ENCODE measurements at places on chromosomes 2 and 18.
A peak's percentile ranks its signal among the peaks of the same experiment; 100 is the strongest.

DNA sequence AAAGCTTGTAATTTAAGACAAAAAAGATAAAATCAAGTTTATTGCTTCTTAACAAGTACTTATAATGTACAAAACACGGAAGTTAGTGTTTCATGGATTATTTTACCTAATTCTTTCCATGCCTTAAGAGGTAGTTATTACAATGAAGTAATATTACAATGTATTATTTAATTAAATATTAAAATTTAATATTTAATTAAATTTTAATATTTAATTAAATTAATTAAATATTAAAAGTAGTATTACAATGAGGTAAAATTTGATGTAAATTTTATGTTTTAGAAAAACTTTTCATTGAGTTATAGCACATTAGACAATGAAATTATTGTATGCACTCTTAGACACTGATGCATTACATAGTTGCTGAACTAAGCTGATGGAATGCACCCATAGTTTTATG, 220.7 kb upstream of the NETO1 start:
- H3K27me3 ChIP-seq: no peaks in the 10 kb centered on the region
- no peaks in the 10 kb centered on the region for H3K36me3 ChIP-seq
- DNase-seq: no peak

DNA sequence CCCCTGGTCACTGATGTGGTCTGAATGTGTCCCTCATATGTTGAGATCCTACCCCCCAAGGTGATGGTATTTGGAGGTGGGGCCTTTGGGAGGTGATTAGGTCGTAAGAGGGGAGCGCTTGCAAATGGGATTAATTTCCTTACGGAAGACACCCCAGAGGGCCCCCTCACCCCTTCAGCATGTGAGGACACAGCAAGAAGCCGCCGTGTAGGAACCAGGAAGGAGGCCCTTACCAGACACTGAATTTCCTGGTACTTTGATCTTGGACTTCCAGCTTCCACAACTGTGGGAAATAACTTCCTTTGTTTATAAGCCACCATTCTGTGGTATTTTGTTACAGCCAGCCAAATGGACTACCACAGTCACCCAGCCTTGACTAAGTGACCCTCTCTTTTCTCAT, 35.9 kb downstream of the NCK2 start:
- no peaks in the 10 kb centered on the region for H3K36me3 ChIP-seq
- H3K27ac ChIP-seq: no peak overlapping the region
- peaks cover 11% of the 10 kb centered on the region for H3K4me1 ChIP-seq
- H3K27me3 ChIP-seq: no peaks in the 10 kb centered on the region

- H3K4me3 ChIP-seq: no peak overlapping the region
- H3K27me3 ChIP-seq: no peaks in the 10 kb centered on the region
Measured at GRCh38 chr2:3122525-3122924, 255.1 kb downstream of the EIPR1 start.

- H3K36me3 ChIP-seq: no peaks in the 10 kb centered on the region
- H3K27me3 ChIP-seq: no peaks in the 10 kb centered on the region
- DNase-seq: no peak
- H3K4me3 ChIP-seq: no peak overlapping the region
- H3K4me1 ChIP-seq: no peaks in the 10 kb centered on the region
Measured at GRCh38 chr2:4762951-4763376, 929.2 kb upstream of the SOX11 start.

- H3K4me3 ChIP-seq: no peak overlapping the region
- H3K4me1 ChIP-seq: no peaks in the 10 kb centered on the region
- H3K27ac ChIP-seq: no peak overlapping the region
- no peaks in the 10 kb centered on the region for H3K27me3 ChIP-seq
- no peaks in the 10 kb centered on the region for H3K36me3 ChIP-seq
Measured at GRCh38 chr2:151657667-151658076, 76.6 kb downstream of the NEB start.

DNA sequence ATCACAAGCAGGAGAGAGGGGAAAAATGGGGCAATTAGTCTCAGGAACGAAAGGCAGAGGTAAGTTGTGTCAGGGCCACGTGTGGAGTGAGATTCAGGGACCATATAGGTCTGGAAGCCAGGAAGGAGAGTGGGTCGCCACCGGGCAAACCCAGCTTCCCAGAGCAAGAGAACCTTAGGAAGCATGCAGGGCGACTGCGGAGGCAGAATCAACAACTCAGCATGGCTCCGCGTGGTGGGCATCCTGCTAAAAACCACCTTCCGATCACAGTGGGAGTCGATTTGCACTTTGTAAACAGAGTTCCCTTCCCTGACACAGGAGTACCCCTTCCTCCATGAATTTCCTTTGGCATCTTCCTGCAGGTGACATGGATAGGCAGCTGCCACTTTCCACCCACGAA, 114.6 kb downstream of the TTC32 start:
- H3K36me3 ChIP-seq: no peaks in the 10 kb centered on the region
- peak overlapping the region; percentile 84 for H3K27ac ChIP-seq

DNA sequence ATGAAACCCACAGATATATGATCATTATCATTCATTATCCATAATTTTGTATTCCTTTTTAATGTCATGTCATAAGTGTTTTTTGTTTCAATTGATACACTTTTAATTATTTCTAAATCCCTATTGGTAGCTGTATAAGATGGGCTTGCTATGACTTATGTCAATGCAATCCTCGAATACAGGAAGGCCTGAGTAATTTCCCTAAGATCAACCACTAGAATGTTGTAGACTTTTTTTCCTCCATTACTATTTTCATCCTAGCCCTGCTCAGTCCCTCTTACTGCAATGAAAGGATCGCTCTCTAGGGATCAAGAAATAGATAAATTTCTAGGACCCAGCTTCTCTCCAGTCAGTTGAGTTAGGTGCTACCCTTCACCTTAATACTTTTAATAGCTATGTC, 186.3 kb downstream of the KCNE4 start:
- H3K4me1 ChIP-seq: no peaks in the 10 kb centered on the region
- no peak overlapping the region for H3K4me3 ChIP-seq
- H3K27ac ChIP-seq: no peak overlapping the region
- no peak for DNase-seq
- H3K36me3 ChIP-seq: no peaks in the 10 kb centered on the region

- H3K27me3 ChIP-seq: no peaks in the 10 kb centered on the region
- no peak overlapping the region for H3K27ac ChIP-seq
- H3K36me3 ChIP-seq: peaks cover 85% of the 10 kb centered on the region
- no peak for DNase-seq
- no peak overlapping the region for H3K4me3 ChIP-seq
Measured at GRCh38 chr18:36162981-36163380, 24.3 kb upstream of the MOCOS start.

GRCh38 chr2:212535996-212536816, 2.4 kb downstream of the ERBB4 start:
- H3K4me3 ChIP-seq: peak overlapping the region; percentile 80

- no peaks in the 10 kb centered on the region for H3K36me3 ChIP-seq
- no peak overlapping the region for H3K27ac ChIP-seq
- no peak overlapping the region for H3K4me3 ChIP-seq
Measured at GRCh38 chr2:94939349-94939748, 68.1 kb downstream of the TEKT4 start.

DNA sequence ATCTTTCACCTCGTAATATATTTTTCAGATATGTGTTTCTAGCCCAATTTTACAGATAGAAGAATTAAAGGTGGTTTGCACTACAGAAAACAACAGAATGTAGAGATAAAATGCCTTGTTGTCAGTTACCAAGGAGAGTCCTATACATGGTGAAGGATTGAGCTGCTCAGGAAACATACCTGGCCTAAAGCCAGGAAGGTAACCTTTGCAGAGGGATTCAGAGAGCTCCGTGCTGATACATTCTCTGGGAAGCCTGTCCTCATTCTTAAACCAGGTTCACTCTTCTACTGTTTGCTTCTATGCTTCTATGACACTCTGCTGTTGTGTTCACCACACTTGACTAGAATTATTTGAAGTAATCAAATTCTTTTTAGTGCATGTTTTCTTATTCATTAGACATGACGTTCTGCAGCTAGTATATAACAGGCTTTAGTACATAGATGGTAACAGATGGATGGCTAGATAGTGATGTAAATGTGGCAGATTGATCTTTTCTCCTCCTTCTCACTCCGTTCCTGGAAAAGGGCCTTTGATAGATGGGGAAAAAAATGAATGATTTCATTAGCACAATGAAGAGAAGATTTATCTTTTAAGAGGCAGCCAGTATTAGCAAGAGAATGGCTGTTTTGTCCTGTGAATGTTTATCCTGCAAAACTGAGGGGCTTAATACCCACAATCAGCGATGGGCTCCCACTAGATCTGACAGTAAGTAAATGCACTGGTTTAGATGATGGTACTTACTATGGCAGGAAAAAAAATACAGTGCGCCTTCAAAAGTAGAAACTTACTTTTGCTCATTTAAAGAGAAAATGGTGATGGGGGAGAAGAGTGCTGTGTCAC, 589.6 kb upstream of the FAM98A start:
- no peaks in the 10 kb centered on the region for H3K4me1 ChIP-seq
- no peak for DNase-seq
- no peak overlapping the region for H3K4me3 ChIP-seq
- no peaks in the 10 kb centered on the region for H3K36me3 ChIP-seq
- no peak overlapping the region for H3K27ac ChIP-seq
- no peaks in the 10 kb centered on the region for H3K27me3 ChIP-seq

DNA sequence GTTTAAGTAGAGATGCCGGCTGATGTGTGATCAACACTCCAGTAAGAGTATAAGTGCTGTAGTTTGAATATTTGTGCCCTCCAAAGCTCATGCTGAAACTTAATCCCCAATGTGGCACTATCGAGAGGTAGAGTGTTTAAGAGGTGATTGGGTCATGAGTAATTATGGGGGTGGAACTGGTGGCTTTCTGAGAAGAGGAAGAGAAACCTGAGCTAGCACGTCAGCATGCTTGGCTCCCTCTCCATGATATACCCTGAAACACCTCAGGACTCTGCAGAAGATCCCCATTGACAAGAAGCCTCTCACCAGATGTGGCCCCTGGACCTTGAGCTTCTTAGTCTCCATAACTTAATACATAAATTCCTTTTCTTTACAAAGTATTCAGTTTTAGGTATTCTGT, 584.8 kb downstream of the TSN start:
- H3K27ac ChIP-seq: no peak overlapping the region
- no peaks in the 10 kb centered on the region for H3K27me3 ChIP-seq
- H3K4me3 ChIP-seq: no peak overlapping the region
- H3K36me3 ChIP-seq: no peaks in the 10 kb centered on the region
- no peaks in the 10 kb centered on the region for H3K4me1 ChIP-seq

- peaks cover 3% of the 10 kb centered on the region for H3K4me1 ChIP-seq
- H3K4me3 ChIP-seq: no peak overlapping the region
- DNase-seq: no peak
- H3K36me3 ChIP-seq: no peaks in the 10 kb centered on the region
Measured at GRCh38 chr18:70418546-70419311, 129.9 kb downstream of the SOCS6 start.

DNA sequence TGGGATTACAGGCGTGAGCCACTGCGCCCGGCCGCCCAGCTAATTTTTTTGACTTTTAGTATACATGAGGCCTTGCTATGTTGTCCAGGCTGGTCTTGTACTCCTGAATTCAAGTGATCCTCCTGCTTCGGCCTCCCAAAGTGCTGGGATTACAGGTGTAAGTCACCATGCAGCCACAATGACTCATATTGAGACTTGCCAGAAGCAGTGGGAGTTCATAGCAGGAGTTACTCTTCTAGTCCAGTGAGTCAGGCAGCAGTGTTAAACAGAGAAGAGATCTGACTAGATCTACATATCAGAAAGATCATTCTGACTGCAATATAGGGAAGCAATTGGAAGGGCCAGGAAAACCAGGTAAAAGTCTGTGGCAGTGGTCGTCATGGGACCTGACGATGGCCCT, 1.5 kb upstream of the FLACC1 start:
- H3K27ac ChIP-seq: no peak overlapping the region
- DNase-seq: no peak
- H3K4me1 ChIP-seq: peaks cover 2% of the 10 kb centered on the region
- peaks cover 44% of the 10 kb centered on the region for H3K36me3 ChIP-seq
- H3K4me3 ChIP-seq: no peak overlapping the region
- H3K27me3 ChIP-seq: no peaks in the 10 kb centered on the region

DNA sequence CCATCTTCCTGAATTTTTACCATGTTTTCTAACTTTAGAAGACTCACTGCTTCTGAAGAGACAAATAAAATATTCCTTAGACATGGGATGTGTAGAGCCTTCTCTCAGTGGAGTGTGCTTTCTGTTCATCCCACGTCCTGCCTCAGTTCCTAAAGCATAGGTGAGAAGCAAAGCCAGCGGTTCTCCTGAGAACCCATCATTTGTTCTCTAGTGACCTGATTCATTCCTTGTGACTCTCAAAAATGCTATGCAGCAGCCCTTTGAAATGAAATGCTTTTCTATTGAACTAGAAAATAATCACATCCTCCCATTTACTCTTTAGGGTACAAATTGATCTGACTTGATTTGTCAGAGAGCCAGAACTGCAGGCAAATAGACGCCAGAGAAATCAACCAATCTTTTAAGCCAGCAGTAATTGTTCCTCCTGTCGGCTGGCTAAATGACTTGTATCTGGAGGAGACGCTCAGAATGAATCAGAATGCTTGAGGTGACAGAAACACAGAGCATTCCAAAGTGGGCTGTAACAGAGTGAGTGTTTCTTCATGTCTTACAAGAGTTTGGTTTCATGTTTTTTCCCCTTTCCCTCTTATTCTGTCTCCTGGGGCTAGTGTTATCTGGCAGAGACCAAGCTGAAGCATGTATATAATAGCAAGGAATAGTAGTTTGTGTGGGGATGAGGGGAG, 81.3 kb upstream of the TMEM178A start:
- no peak for DNase-seq
- no peak overlapping the region for H3K27ac ChIP-seq
- H3K36me3 ChIP-seq: no peaks in the 10 kb centered on the region
- H3K4me1 ChIP-seq: no peaks in the 10 kb centered on the region
- no peaks in the 10 kb centered on the region for H3K27me3 ChIP-seq

Data from ascending aorta (tissue), 2 donors.